ENCODE measurements at places on chromosomes 3 and 15. TPM values are rescaled to one million over a fixed set of nuclear protein-coding genes. Genes with fewer than 3 reads are reported as not detected.

AMT gene
- 4.7 TPM for polyA plus RNA-seq

FBXO22 gene
- polyA plus RNA-seq: 13.4 TPM

KCNAB1 gene
- 6.7 TPM for polyA plus RNA-seq

GP9 gene
- 0.13 TPM for polyA plus RNA-seq

CSPG4 gene
- 7.4 TPM for polyA plus RNA-seq

RTP3 gene
- polyA plus RNA-seq: not detected

LIPH gene
- 1.6 TPM for polyA plus RNA-seq

C3orf22 gene
- not detected for polyA plus RNA-seq

ZKSCAN7 gene
- 1.6 TPM for polyA plus RNA-seq

FBXL2 gene
- polyA plus RNA-seq: 1.9 TPM

CLRN1 gene
- not detected for polyA plus RNA-seq

GOLGA8G gene
- not detected for polyA plus RNA-seq

GRM2 gene
- polyA plus RNA-seq: 0.14 TPM

PAQR9 gene
- polyA plus RNA-seq: not detected

SLC12A1 gene
- polyA plus RNA-seq: not detected

MANF gene
- polyA plus RNA-seq: 31.0 TPM

ST3GAL6 gene
- polyA plus RNA-seq: 3.3 TPM

PIGX gene
- 11.1 TPM for polyA plus RNA-seq

MYLK gene
- polyA plus RNA-seq: 16.0 TPM

SAXO2 gene
- 3.3 TPM for polyA plus RNA-seq

CADPS gene
- not detected for polyA plus RNA-seq

C2CD4B gene
- polyA plus RNA-seq: 32.0 TPM

ERICH6 gene
- polyA plus RNA-seq: not detected

HESX1 gene
- 0.56 TPM for polyA plus RNA-seq

PARP3 gene
- polyA plus RNA-seq: 19.6 TPM

CYP1A2 gene
- polyA plus RNA-seq: not detected

CCR2 gene
- 0.11 TPM for polyA plus RNA-seq

TBC1D2B gene
- 19.0 TPM for polyA plus RNA-seq

SLC9C1 gene
- polyA plus RNA-seq: not detected

DUOXA2 gene
- polyA plus RNA-seq: 0.56 TPM

DNAH12 gene
- polyA plus RNA-seq: 0.03 TPM

MYL3 gene
- polyA plus RNA-seq: 7.8 TPM

A4GNT gene
- polyA plus RNA-seq: not detected

IQCF5 gene
- not detected for polyA plus RNA-seq

FGD5 gene
- polyA plus RNA-seq: 19.5 TPM

GABRA5 gene
- 0.06 TPM for polyA plus RNA-seq

DPPA4 gene
- not detected for polyA plus RNA-seq

CASR gene
- 5.0 TPM for polyA plus RNA-seq
